ENCODE measurements at places on chromosomes 3 and 15.

DNA sequence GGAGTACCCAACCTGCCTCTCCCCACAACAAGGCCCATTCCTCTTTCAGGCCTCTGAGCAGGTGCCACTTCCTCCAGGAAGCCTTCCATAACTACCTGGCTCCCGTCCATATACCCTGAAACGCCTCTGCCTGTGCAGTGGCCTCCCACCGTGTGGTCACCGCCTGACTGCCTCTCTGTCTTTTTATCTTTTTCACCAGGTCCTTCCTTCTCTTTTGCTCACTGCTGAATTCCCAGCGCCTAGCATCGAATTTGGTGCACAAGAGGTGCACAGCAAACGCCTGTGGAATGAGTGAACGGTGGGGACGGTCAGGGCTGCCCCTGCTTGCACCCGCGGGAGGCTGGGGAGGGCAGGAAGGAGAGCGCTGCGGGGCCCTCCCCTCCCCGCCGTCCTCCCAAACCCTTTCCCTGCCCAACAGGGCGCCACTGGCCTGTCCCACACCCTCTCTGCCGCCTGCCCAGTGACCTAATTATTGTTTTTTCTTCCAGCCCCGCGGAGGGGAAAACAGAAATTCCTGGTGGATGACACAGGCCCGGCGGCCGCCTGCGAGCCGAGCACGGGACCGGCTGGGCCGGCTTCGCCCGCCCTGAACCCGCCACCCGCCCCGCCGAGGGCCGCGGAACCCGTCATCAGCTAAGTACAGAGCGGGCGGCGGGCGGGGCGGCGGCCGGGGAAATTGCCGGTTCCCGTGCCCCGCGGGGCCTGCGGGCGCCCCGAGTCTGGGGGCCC is 140.1 kb downstream of the SMAD6 start:
- peak; percentile 42 for DNase-seq

- DNase-seq: no peak
Measured at GRCh38 chr15:53446376-53446775, 313.1 kb downstream of the WDR72 start.

GRCh38 chr15:40097968-40098476 is 10.7 kb downstream of the BMF start:
- DNase-seq: no peak

GRCh38 chr3:172321035-172321434 is 127.2 kb downstream of the GHSR start:
- no peak for DNase-seq

- no peak for DNase-seq
Measured at GRCh38 chr15:69747193-69747592, 294.6 kb downstream of the RPLP1 start.

GRCh38 chr3:184143327-184143726 is 8.2 kb downstream of the EIF2B5 start:
- DNase-seq: no peak

- peak; percentile 97 for DNase-seq
Measured at GRCh38 chr3:192850451-192850981, 67.1 kb downstream of the MB21D2 start.

- DNase-seq: no peak
Measured at GRCh38 chr3:137294139-137294538, 336.4 kb downstream of the IL20RB start.

GRCh38 chr3:105343991-105344390 is 22.7 kb upstream of the ALCAM start:
- no peak for DNase-seq

- DNase-seq: no peak
Measured at GRCh38 chr3:17258823-17259436, 374.2 kb downstream of the PLCL2 start.

GRCh38 chr15:80989518-80990478 is at the start of gene MESD:
TSS of gene MESD (minus strand) at chr15:80989819. CDS start at chr15:80989791, 28 bp downstream.
- peak; percentile 58 for DNase-seq

DNA sequence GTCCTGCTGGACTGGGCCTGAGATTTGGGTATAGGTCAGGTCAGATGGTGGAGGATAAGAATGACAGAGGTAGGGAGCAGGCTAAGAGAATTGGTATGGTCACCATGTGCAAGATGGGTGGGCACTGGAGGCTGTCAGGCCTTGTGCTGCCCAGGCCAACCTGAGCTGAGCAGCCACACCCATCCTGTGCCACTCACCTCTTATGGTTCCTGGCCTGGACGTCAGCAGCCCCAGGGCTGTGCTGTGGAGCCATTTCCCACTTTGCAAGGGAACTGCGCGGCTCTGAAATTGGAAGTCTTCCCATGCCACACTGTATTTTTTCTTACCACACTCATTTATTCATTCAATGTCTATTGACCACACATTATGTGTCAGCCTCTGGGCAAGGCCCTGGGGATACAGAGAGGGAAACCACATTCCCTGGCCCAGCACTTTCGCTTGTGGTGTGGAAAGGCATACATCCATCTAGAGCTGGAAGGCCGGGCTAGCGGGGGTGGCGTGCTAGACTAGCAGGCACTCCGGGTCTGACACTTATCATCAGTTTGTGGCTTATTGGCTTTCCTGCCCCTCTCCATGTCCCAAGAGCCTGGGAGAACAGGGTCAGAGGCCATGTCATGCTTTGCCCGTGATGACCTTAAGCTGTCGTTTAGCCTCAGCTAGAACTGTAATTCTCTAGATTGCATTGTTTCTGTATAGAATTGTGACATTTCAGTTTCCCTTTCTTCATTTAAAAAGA is 51.1 kb upstream of the POLG start:
- DNase-seq: no peak

DNA sequence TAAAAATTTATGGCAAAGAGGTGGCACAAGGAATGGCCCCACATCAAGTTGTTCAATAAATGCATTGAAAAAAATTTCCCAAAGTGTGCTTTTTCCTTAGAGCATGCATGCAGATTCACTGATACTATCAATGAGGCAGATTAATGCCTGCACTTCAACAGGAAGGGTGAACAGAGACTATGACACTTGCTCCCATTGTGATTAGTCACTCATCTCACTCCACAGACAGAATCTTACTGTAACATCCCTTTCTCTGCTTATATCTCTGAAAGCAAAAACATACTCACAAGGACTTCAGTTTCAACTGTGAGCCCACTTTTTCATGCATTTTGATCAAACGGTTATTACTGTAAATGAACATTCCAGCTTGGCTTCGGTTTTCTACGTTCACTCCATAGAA is 60.9 kb downstream of the MORC1 start:
- DNase-seq: no peak

DNA sequence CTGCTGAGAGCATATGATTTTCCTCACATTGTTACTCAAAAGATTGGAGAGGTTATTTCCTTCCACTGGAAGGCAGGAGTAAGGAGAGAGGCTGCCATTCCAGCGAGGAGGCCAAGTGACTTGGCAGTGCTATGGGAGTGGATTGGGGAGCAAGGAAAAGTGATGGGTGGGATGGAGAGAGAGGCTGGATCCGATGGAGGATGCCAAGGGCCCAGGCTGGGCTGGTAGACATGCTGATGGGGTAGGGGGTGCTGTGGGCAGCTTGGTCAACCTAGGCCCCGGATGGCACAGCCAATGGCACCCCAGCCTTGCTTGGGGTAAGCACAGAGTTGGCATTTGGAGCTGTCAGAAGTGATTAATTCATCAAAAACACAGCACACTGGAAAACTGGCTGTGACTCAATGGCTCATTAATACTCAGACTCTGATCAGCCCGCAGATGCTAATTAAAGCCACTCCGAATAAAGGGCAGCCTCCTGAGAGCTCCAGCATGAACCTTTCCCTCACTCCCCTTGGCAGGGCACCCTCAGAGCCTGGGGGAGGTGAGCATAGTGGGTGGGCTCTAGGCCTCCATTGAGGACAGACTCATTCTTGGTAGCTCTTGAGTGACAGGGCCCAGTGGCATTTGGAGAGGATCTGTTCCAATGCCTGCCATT is 22.1 kb upstream of the SLC6A1 start:
- DNase-seq: no peak

DNA sequence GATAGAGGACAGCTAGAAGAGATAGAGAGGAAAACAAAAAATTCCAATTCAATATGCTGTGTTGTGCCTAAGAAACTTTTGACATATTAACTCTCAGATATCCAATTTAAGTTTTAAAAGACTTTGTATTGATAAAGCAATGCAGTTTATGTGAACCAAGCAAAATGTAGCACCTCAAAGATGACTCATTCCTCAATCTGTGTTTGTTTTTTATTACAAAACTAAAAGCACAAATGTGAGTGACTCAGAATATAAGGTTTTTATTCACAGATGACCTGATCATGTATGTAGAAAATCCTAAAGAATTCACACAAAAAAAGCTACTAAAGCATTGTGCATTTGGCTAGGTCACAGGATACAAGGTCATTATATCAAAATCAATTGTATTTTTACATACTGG is 11.1 kb downstream of the HCLS1 start:
- DNase-seq: no peak

GRCh38 chr15:30954674-30955073 is 36.8 kb downstream of the MTMR10 start:
- DNase-seq: no peak

GRCh38 chr3:49745986-49746385 is 22.2 kb upstream of the GMPPB start:
- no peak for DNase-seq

GRCh38 chr3:151074256-151074655 is 11.2 kb upstream of the MED12L start:
- DNase-seq: no peak

GRCh38 chr3:183123891-183124290 is 24.6 kb upstream of the MCCC1 start:
- DNase-seq: no peak

- no peak for DNase-seq
Measured at GRCh38 chr3:144032531-144033239, 61.1 kb downstream of the DIPK2A start.

DNA sequence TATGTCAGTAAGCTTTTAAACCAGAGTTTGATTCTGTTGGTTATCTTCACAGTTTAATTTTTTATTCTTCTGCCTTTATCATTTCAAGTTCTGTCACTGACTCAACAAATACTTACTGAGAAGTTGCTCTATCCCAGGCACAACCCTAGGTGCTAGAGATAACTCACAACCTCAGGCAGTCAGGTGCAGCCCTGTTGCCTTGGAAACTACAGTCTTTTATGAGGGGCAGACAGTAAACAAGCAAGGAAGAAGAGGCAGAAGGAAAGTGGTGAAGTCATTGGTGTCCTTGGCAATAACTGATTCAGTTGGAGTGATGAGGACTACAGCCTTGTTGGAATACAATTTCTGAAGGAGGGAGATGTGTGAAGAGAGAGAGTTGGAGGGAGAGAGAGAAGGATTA is 142.1 kb upstream of the LRTM1 start:
- DNase-seq: no peak

DNA sequence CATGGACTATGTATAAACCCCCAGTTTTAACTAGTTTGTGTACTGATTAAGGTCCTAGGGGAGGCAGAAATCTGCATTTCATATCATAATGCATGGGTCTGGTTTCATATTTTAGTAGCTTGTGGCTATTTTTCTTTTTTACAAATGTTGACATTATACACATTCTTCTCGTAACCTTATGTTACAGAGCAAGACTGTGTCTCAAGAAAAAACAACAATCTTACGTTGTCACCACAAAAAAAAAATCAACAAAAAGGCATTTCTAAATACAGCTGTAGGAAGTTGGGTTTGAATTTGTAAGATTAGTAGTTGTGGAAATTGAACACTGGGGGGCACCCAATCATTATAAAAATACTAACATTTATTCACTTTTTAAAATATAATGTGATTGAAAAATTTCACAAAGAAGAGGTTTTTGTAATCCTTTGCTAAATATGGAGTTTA is 17.9 kb downstream of the SERP1 start:
- DNase-seq: no peak

GRCh38 chr3:50396502-50396901 is 37.2 kb upstream of the TMEM115 start:
- DNase-seq: peak; percentile 41

DNA sequence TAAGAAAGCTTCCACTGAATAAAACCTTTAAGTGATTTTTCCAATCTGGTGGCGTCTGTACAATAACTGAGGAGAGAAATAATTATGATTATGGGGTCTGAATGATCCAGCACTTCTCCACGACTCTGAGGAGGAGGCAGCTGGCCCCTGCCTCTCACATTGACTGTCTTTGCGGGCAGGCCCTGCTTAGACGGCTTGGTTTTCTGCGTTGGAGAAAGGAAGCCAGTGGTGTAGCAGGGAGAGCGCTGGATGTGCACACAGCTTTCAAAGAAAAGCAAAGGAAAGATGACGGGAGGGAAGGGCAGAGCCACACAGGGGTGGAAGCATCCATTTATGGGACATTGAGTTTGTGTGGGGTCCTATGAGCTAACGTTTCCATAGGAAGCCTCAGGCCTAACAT is 62.5 kb downstream of the MGLL start:
- no peak for DNase-seq

DNA sequence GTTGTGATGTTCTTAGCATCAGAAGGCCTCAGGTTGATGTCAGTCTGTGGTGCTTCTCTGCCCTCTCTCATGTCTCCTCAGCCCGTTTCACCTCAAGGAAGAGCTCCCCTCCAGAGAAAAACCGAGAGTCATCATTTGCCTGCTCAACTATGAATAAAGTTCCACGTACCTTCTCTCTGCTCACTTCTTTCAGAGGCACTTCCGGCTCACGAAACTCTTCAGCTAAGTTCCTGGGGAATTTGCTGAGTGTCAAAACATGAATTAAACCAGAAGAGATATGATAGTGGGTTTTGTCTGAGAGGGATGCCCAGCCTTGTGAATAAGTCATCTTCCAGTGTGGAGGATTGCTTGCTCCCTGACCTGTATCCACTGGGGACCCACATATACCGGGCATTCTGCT is 37.7 kb downstream of the CCR4 start:
- no peak for DNase-seq

DNA sequence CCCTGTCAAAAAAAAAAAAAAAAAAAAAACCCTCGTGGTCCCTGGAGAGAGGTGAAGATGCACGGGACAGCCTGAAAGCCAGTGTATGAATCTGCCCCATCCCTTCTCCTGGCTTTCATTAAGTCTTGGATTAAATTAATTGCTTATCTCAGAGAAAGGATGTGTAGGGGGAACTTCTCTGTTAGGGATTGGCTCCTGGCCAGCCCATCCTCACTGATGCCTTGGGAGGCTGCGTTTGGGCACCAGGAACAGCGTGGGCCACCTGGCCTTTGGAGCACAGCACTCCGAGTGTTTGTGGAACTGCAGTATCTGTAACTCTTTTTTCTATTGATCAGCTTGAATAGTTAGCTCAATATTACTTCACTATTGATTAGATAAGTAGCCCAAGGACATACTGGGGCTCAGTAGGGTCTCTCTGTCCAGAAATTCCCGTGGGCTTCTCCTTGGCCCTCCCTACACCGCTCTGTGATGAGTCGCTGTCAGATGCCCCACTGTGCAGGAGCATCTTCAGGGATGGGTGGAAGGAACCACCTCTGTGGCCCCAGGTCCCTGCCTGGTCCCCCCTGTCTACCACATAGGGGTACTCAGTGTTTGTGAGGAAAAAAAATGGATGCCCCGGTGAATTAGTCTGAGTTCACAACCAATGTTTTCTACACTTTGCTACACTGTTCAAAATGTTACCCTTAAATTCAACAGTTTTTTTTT is 2.0 kb downstream of the PXYLP1 start:
- DNase-seq: no peak

- no peak for DNase-seq
Measured at GRCh38 chr15:81160312-81161159, 26.5 kb downstream of the CFAP161 start.

- no peak for DNase-seq
Measured at GRCh38 chr15:72934921-72935320, 117.3 kb upstream of the NEO1 start.

GRCh38 chr3:161821591-161821990 is 325.0 kb downstream of the OTOL1 start:
- no peak for DNase-seq

- DNase-seq: no peak
Measured at GRCh38 chr3:103247459-103247858, 812.6 kb downstream of the ZPLD1 start.

- no peak for DNase-seq
Measured at GRCh38 chr3:30819067-30819798, 75.2 kb downstream of the GADL1 start.

All from keratinocyte (primary cell).